CD4-positive, CD25-positive, alpha-beta regulatory T cell (primary cell): ENCODE measurements at places on chromosomes 5 and 9. TPM values are rescaled to one million over a fixed set of nuclear protein-coding genes. Genes with fewer than 3 reads are reported as not detected.

The SHISAL2B gene
- not detected for total RNA-seq

The NUTM2F gene
- total RNA-seq: not detected

The ZNF622 gene
- total RNA-seq: 42.0 TPM

The KIF4B gene
- not detected for total RNA-seq

The NR4A3 gene
- 84.1 TPM for total RNA-seq

The SMIM32 gene
- not detected for total RNA-seq

The TRIM7 gene
- 0.72 TPM for total RNA-seq

The SPATA9 gene
- total RNA-seq: not detected

The WDR31 gene
- total RNA-seq: 0.22 TPM

GRCh38 chr5:151954255-151954654, 29.6 kb upstream of the GLRA1 start:
- no peak overlapping the region for H3K4me3 ChIP-seq
- no peak for DNase-seq
- no peaks in the 10 kb centered on the region for H3K27me3 ChIP-seq
- peaks cover 23% of the 10 kb centered on the region for H3K4me1 ChIP-seq
- H3K27ac ChIP-seq: no peak overlapping the region

GRCh38 chr5:175597718-175598117, 60.2 kb upstream of the HRH2 start:
- H3K4me1 ChIP-seq: no peaks in the 10 kb centered on the region
- no peaks in the 10 kb centered on the region for H3K27me3 ChIP-seq
- no peak for DNase-seq
- H3K27ac ChIP-seq: no peak overlapping the region

- H3K4me3 ChIP-seq: no peak overlapping the region
- no peaks in the 10 kb centered on the region for H3K36me3 ChIP-seq
- H3K27ac ChIP-seq: no peak overlapping the region
- DNase-seq: no peak
These were observed 17.3 kb downstream of the ALDH1A1 start for GRCh38 chr9:72935595-72935994.

- no peaks in the 10 kb centered on the region for H3K4me1 ChIP-seq
- H3K27me3 ChIP-seq: no peaks in the 10 kb centered on the region
- no peak overlapping the region for H3K27ac ChIP-seq
- no peak overlapping the region for H3K4me3 ChIP-seq
- no peak for DNase-seq
These were observed 598.3 kb downstream of the EFNA5 start for GRCh38 chr5:107072440-107072839.

DNA sequence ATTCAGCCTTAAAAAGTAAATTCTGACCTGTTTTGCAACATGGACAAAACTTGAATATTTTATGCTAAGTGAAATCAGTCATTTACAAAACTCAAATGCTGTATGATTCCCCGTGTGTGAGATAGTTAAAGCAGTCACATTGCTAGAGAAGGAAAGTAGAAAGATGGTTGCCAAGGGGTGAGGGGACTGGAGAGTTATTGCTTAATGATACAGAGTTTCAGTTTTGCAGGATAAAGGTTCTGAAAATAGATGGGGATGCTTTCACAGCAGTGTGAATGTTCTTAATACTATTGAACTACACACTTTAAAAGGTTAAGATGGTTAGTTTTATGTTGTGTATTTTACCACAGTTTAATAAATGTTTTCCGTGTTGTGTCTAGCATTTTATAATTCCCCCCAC, 51.2 kb downstream of the SGCD start:
- H3K36me3 ChIP-seq: no peaks in the 10 kb centered on the region
- no peak overlapping the region for H3K4me3 ChIP-seq
- DNase-seq: no peak
- H3K27me3 ChIP-seq: peaks cover 11% of the 10 kb centered on the region
- H3K27ac ChIP-seq: no peak overlapping the region

GRCh38 chr5:22465177-22465576, 388.0 kb downstream of the CDH12 start:
- H3K27ac ChIP-seq: no peak overlapping the region
- no peaks in the 10 kb centered on the region for H3K27me3 ChIP-seq
- no peak overlapping the region for H3K4me3 ChIP-seq
- H3K36me3 ChIP-seq: no peaks in the 10 kb centered on the region

DNA sequence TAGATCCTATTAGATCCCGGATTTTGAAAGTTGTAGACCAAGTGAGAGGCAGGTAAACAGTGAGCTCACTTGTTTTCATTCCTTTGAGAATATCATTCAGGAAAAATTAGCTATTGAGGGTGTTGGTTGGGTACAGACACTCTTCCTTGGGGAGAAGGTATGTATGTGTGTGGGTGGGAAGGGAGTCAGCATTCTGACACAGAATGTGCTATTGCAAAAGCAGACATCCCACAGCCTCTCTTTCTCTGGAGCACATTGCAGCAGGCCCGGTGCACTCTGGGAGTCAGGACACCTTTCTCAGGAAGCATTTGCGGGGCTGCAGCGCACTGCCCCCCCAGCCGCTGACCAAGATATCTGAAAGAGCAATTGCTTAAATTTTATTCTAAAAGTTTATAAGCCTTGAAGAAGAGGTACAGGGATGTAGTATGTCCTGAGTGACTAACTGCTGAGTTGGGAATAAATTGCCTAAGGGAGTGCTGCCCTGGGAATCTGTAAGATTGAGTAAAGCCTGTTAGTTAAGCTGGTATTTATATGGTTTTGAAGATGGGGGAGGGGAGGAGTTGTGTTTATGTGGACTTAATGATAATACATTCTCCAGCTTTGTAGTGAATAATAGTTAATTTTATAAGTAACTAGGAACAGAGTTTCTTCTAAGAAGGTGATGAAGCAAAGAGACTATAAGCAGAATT, 5.2 kb downstream of the TNFAIP8 start:
- no peak for DNase-seq
- peaks cover 13% of the 10 kb centered on the region for H3K36me3 ChIP-seq
- H3K4me1 ChIP-seq: peaks cover 97% of the 10 kb centered on the region
- H3K4me3 ChIP-seq: peak overlapping the region; percentile 54
- no peaks in the 10 kb centered on the region for H3K27me3 ChIP-seq

- H3K4me3 ChIP-seq: no peak overlapping the region
- peaks cover 6% of the 10 kb centered on the region for H3K36me3 ChIP-seq
- H3K27ac ChIP-seq: no peak overlapping the region
- no peaks in the 10 kb centered on the region for H3K27me3 ChIP-seq
These were observed 30.8 kb downstream of the CNTRL start for GRCh38 chr9:121105531-121105930.

DNA sequence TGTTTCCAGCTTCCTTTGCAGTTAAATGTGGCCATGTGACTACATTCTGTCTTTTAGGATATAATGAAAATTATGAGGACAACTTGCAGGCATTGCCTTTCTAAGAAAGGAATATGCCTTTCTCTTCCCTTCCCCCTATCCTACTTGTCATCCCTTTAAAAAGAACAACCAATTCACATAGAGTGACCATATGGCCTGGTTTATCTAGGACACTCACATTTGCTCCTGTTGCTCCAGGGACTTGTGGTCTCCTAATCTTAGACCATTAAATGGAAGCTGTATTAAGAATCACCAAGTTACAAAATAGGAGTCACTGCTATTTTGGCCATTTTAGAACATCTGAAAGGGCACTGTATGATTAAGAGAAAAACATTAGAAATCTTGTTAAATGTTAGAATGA, 520.3 kb downstream of the DTWD2 start:
- no peak overlapping the region for H3K4me3 ChIP-seq
- no peak for DNase-seq
- H3K4me1 ChIP-seq: no peaks in the 10 kb centered on the region
- no peaks in the 10 kb centered on the region for H3K27me3 ChIP-seq
- H3K36me3 ChIP-seq: no peaks in the 10 kb centered on the region

- no peaks in the 10 kb centered on the region for H3K27me3 ChIP-seq
- no peaks in the 10 kb centered on the region for H3K4me1 ChIP-seq
- no peaks in the 10 kb centered on the region for H3K36me3 ChIP-seq
- DNase-seq: no peak
These were observed 150.5 kb upstream of the TLX3 start for GRCh38 chr5:171158581-171158980.

DNA sequence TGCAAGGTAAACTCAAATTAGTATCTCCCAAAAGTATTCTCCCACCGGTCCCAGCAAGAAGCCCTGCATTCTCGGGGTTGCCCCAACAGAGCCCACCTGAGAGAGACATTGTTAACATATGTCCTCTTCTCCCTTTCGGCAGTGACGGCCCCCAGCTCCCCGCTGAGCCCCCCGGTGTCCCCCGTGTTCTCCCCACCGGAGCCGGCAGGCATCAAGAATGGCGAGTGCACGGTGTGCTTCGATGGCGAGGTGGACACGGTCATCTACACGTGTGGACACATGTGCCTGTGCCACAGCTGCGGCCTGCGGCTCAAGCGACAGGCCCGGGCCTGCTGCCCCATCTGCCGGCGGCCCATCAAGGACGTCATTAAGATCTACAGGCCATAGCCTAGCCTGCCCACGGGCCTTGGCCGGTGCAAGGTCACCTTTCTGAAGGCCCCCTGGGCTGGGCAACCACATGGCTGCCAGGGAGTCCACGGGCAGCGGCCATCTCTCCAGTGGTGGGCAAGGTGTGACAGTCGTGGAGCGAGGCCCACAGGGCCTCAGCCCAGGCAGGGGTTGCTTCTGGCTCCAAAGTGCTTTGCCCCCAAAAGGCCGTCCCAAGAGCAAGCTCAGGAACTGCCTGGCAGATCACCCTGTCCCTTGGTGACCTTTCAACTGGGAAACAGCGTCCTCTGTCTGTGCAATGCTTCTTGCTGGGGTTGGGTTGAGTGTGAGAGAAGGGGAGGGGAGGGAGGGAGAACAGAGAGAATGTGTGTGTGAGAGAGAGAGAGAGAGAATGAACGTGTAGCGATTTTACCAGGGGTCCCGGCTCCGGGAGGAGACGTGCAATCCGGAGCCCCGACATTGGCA, 45.7 kb downstream of the NEURL1B start:
- DNase-seq: no peak
- H3K4me1 ChIP-seq: peaks cover 2% of the 10 kb centered on the region
- H3K36me3 ChIP-seq: no peaks in the 10 kb centered on the region
